SW 1271 (cell line): ENCODE measurements at places on chromosomes 3 and 15.

GRCh38 chr3:159187706-159188105 is 385.9 kb downstream of the MFSD1 start:
- DNase-seq: no peak

DNA sequence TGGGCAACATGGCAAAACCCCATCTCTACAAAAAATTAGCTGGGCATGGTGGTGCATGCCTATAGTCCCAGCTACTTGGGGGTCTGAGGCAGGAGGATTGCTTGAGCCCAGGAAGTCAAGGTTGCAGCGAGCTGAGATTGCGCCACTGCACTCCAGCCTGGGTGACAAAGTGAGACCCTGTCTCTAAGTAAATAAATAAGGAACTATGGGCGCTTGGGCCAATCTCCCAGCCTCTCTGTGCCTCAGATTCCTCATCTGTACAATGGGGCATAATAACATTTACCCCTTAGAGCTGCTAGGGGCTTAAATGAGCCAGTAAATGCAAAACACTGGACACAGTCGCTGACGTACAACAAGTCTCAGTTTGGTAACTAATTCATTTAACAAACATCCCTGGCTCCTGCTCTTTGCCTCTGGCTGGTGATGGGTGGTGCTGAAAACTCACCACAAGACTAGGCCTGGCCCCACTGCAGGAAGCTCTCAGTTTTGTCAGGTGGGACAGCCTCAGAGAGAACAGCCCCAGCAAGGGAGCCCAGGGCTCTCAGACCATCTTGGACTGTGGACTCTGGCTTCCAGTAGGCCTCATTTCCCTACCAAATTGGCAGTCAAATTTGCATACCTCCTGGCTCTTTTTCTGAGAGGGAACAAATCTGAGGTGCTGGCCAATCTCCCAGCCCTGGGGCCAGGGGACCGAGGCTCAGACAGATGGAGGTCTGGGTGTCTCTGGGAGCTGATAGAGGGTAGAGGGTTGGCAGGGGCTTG is 6.4 kb upstream of the TBC1D2B start:
- no peak for DNase-seq

- DNase-seq: peak; percentile 48
Observed at GRCh38 chr3:152071924-152072323, 196.8 kb upstream of the MBNL1 start.

DNA sequence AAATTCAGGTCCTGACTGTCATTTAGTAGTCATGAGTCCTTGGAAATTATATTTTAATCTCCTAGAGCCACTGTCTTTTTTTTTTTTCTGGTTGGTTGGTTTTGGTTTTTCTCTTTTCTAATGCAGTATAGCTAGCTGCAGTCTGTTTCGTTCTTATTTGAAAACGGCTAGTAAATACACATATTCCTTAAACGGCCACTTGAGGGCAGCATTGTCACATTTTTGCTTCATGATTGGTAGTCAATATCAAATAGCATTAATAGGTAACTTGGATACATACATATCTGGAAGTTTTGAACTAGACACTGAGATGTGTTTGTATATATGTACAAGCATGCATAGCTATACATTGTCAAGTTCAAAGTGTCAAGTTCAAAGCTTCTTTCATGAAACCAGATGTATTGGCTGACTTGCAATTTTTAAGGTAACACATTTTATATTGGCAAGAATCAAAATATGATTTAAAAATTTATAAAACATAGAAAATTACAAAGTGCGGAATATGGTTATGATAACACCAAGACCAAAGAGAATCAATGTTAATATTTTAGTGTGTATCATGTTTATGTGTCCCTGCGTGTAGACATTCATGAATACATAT is 22.5 kb downstream of the GABRA5 start:
- DNase-seq: no peak

GRCh38 chr3:135966271-135966961 is 888 bp downstream of the PPP2R3A start:
- DNase-seq: no peak

DNA sequence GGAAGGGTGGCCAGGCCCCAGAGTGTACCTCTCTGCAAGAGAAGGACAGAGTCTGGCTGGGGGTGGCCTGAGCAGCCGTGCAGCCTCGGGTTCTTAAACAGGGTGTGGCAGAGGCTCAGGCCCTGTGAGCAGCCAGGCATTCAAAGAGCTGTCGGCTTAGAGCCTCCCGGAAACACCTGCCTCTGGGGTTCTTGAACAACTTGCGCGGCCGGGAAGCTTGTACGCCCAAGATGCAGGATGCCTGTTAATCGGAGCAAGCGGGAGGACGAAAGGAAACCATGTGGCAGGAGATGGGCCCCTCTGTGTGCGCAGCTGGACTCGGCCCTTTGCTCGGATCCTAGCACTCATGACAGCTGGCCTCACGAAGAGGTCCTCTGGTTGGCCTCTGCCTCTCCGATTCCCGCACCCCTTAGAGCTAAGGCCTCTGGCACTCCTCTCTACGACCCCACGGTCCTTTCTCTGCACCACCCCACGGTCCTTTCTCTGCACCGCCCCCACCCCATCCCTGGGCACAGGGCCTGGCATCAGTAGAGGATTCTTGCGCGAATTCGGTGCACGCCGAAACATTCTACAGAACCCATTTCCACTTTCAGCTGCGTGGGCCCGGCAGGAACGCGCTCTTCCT is 23.9 kb upstream of the TXNRD3 start:
- no peak for DNase-seq

GRCh38 chr3:3027976-3028567 is 82.1 kb downstream of the IL5RA start:
- no peak for DNase-seq

DNA sequence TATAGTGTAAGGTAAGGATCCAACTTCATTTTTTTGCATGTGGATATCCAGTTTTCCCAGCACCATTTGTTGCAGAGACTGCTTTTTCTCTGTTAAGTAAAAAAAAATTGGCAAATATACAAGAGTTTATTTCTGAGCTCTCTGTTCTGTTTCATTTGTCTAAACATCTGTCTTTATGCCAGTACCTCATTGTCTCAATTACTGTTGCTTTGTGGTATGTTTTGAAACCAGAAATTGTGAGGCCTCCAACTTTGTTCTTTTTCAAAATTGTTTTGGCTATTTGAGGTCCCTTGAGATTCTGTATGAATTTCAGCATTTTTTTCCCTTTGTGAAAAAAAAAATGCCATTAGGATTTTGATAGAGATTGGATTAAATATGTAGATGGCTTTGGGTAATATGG is 150.5 kb downstream of the MINAR1 start:
- DNase-seq: no peak

DNA sequence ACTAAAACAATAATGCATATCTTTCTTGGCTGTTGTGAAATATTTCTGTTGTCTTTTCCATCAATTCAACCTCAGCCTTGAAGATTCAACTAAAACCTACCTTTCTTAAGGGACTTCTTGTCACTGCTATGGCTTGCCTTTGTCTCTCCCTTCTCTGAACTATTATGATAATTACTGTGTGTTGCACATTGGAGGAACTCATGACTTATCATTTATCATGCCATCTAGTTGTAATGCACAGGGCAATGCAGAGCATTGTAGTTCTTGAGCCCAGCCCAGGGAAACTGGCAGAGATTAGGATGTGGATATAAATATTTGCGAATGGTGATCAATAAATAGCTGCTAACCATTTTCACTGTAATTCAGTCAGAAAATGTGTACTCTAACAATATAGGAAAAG is 427.1 kb upstream of the FRG2C start:
- DNase-seq: no peak

DNA sequence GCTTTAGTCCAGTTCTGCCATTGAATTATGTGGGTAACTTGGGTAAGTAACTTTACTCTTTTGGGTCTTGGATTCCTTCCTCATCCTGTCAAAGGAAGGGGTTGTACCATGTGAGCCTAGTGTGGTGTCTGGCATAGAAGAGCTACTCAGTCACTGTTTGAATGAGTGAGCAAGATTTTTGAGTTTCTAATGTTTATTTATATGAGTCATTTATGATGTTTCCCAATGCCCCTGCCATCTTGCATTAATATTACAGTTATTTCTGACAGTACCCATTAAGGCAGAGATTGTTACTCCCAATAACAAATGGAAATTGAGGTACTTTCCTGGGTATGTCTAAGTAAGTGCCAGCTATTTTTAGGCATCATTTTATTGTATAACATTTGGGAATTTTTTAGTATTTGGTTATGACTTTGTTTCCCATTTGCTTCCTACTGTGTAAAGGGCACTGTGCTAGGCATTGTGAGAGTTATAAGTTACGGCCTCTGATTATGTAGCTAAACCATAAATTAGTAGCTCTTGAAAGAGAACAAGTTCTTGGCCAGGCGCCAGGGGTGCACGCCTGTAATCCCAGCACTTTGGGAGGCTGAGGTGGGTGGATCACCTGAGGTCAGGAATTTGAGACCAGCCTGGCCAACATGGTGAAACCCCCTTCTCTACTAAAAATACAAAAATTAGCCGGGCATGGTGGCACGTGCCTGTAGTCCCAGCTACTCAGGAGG is 23.5 kb downstream of the NR1D2 start:
- DNase-seq: no peak

- DNase-seq: no peak
Observed at GRCh38 chr15:42804739-42805138, 67.8 kb upstream of the CDAN1 start.

GRCh38 chr15:69823223-69823907 is 274.4 kb downstream of the TLE3 start:
- DNase-seq: no peak

DNA sequence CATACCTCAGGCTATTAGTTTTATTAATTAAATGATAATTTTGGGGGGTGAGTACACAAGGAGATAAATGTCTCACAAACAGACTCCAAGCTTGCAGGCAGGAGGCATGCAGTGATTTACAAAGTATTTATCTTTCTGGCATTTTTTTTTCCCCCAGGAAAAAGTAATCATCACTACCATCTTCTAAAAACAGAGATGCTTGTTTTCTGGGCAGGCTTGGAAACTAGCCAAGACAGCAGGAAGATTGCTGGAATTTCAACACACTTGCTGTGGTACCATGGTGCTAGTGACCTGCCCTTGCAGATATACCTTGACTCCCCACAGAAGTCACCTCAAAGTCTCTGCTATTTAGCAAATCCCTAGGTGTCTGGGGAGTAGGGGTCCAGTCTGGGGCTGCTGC is 732.8 kb upstream of the CFAP20DC start:
- DNase-seq: no peak

- no peak for DNase-seq
Observed at GRCh38 chr15:64895285-64896065, 16.2 kb upstream of the ANKDD1A start.

DNA sequence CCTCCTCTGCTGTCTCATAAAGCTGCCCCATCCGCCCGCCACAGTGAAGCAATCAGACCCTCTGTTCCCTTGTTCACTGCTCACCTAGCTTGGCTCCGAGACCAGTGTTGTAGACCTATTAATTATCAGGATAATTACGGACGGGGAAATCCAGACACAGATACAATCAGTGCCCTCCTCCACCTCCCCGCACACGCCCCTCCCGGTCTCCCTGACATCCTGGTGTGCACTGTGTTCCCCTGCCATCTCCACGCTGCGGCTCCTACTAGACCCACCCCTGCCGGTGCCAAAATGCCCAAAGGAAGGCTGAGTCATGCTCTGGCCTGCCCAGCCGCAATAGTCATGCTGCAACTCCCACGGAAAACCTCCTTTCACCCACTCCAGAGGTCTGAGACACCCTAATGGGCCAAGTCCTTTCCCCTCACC is 277.3 kb upstream of the TLE3 start:
- no peak for DNase-seq

GRCh38 chr3:184355261-184356040 is 6.0 kb downstream of the CLCN2 start:
- no peak for DNase-seq

DNA sequence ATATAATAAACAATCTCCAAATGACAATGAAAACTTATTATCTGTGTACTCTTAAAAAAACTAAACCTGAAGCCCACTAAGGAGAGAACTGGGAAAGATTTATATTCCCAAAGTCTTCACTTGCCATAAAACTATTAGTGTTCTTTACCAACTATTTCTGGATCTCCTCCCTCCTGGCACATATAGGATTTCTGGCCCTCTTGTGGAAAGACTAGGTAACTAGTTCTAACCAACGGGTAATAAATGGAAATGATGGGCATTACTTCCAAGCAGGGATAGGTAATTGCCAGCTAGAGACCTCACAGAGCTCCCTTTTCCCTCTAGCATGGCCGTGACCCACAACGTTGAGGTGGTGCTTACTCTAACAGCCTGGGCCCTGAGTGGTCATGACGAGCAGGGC is 110.1 kb downstream of the DNAH12 start:
- no peak for DNase-seq

- DNase-seq: no peak
Observed at GRCh38 chr15:50594311-50594710, 47.8 kb upstream of the USP50 start.

GRCh38 chr3:16723978-16724377 is 118.8 kb upstream of the DAZL start:
- no peak for DNase-seq

GRCh38 chr15:31347067-31347975 is 20.7 kb downstream of the KLF13 start:
- no peak for DNase-seq

DNA sequence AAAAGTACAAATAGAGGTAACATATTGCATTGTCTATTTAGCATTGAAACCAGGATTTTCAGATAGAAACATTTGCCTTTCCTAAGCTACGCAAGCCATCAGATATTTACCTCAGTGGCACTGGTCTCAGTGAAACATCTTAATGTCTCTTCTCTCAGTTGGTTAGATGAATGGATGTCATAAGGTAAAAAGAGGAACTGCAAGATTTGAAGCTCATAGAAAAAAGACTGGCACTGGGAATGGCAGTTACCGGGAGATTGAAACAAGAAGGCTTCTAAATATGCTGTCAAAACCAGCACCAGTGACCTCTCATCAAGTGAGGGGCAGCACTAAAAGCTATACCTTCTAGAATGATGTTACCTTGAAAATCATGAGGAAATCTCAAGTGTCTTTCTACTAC is 486.4 kb downstream of the FHIT start:
- no peak for DNase-seq

GRCh38 chr15:26854435-26854834 is 12.4 kb upstream of the GABRA5 start:
- no peak for DNase-seq

- no peak for DNase-seq
Observed at GRCh38 chr3:172142864-172143451, 103.6 kb downstream of the FNDC3B start.

- no peak for DNase-seq
Observed at GRCh38 chr3:168127466-168127865, 31.7 kb upstream of the GOLIM4 start.

GRCh38 chr15:27623149-27623548 is 476.0 kb downstream of the OCA2 start:
- DNase-seq: no peak

DNA sequence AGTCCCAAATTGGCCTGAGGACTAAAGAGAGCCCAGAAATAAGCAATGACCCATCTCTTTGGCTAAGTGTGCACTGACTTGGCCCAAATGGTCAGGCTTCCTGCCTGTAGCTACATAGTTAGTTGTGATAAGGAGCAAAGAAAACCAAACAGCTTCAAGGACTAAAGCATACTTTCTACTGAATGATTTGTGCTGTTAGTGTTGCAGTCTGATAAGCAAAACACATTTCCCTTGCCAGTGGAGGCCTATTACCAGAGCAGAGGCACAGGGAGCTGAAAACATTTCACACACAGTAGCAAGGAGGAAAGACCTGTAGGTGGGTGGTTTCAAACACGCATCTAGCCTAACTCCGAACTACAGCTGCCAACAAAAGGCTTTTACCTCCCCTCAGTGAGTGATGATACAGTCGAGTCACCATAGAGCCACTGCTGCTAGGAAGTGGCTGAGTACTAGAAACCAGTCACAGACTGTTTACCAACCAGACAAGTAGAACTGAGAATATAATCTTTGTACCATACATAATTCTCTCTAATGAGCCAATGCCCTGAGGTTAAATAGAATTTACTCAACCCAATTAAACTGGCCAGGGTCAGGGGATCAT is 222.3 kb upstream of the THBS1 start:
- no peak for DNase-seq

GRCh38 chr15:61828008-61828407 is 232.2 kb downstream of the VPS13C start:
- DNase-seq: no peak
